ENCODE measurements at places on chromosomes 2 and 18.
A peak's percentile ranks its signal among the peaks of the same experiment; 100 is the strongest.

- peak; percentile 42 for DNase-seq
Measured at GRCh38 chr2:233912691-233913423, 4.3 kb upstream of the TRPM8 start.

- peak; percentile 65 for DNase-seq
Measured at GRCh38 chr2:160918906-160919503, 241.2 kb upstream of the TANK start.

DNA sequence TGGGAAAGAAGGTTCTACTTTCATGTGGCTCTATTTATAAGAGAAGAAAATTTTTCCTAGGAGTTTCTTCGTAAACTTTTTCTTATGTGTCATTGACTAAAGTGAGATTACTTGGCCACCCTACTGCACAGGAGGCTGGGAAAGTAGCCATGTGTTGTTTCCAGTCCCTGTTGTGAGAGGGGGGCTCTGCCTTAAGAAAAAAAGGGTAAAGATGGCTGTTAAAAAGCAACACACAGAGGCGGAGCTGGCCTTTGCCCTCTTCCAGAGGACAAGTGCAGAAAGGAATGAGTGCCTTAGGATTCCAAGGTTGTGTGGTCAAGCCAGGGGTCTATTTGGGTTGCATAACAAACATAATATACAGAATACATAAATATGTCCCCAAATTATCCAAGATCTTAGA lies 230.0 kb upstream of the CXCR4 start:
- DNase-seq: no peak

DNA sequence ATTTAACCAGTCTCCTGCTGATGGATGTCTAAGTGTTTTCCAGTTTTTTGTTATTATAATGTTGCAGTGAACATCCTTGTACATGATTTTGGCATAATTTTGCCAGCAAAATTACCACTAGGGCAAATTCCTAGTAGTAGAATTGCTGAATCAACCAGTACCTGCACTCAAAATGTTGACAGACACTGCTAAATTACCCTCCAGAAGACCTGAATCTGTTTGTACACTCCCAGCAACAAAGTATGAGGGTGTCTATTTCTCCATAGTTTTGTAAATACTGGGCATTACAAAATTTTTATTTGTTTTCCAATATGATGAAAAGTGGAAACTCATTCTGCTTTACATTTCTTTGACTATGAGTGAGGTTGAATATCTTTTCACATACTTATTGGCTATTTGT lies 11.2 kb upstream of the MAT2A start:
- no peak for DNase-seq

- DNase-seq: no peak
Measured at GRCh38 chr2:26584656-26585055, 56.5 kb downstream of the CIB4 start.

- DNase-seq: no peak
Measured at GRCh38 chr18:7616661-7617060, 49.5 kb downstream of the PTPRM start.

- DNase-seq: no peak
Measured at GRCh38 chr2:98507891-98508708, 63.4 kb downstream of the INPP4A start.

- DNase-seq: no peak
Measured at GRCh38 chr2:21822505-21822904, 698.7 kb downstream of the TDRD15 start.

GRCh38 chr2:190119257-190119656 lies 56.7 kb upstream of the MSTN start:
- DNase-seq: peak; percentile 6

- DNase-seq: no peak
Measured at GRCh38 chr2:48607307-48608014, 10.2 kb upstream of the GTF2A1L start.

DNA sequence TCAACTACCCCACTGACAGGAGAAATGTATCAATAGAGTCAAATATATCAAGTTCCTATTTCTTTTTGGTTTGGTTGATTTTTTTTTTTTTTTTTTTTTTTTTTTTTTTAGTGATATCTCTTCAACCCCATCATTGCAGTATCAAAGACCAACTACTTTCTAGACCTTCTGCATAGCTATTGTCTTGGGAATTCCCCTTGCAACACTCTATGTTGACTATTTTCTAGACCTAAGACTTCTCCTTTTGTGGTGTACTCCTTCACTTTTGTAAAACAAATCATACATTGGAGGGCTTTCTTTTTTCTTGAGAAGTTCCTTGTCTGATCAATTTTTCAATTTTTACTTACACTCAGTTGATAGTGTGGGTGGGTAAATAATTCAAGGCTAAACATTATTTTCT lies 46.5 kb upstream of the NR4A2 start:
- DNase-seq: no peak

- no peak for DNase-seq
Measured at GRCh38 chr2:216425008-216425787, 12.9 kb downstream of the SMARCAL1 start.

DNA sequence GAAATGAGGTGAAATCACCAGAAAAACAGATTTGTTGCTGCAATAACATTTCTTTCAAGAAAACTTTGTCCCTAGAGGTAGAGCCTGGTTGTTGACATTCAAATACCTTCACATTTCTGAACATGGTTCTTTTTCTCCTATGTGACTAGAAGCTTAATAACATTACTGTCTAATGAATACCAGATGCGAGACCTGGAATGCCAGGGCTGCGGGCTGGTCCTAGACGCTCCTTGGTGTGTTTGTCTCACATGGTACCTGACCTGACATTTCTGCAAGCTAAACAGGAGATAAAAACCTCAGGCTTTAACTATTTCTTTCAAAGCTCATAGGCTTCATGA lies 38.5 kb downstream of the ACKR3 start:
- no peak for DNase-seq

GRCh38 chr18:36821681-36822080 lies 7.1 kb downstream of the TPGS2 start:
- DNase-seq: no peak

DNA sequence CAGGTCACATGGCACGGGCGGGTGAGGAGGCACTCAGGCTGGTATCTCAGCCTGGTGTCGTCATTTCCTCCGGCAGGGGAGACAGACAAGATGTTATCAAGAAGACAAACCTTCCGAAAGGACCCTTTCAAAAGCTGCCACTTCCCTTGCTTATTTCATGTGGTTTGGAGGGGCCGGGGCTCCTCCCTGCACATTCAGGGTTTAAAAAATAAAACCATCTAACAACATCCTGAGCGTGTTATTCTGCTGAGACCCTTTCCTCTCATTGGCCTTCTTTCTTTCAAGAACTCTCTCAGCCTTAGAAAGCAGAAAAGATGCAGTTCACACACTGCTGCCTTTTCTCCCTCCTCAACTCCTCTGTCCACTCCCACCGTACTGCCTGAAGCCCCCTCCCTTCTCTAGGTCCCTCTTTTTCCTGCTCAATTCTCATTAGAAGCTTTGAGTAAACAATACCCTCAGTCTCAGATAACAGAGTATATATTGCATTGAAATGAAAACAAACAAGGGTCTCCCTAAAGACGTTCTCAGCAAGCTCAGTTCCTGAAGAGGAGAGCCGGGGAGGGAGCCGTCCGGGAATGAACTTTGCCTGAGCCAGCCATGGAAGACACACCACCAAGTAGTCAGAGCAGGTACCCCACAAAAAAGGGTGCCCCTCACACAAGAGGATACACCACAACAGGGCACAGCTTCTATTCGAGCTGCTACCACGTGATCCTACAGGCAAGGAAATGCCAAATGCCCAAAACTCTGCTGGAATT lies 9.7 kb downstream of the SMAD7 start:
- no peak for DNase-seq

DNA sequence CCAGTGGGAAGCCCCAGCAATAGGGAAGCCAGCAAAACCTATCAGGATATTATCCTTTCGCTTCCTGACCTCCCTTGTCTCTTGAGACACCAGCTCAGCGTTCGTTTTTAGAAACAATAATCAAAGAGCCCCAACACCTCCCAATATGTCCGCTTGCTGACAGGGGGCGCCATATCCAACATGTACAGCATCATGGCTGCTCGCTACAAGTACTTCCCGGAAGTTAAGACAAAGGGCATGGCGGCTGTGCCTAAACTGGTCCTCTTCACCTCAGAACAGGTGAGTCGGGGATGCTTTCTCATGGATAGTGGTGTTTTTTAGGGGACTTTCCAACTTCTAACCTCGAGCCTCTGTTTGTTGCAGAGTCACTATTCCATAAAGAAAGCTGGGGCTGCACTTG lies 28.7 kb downstream of the GAD1 start:
- DNase-seq: no peak

DNA sequence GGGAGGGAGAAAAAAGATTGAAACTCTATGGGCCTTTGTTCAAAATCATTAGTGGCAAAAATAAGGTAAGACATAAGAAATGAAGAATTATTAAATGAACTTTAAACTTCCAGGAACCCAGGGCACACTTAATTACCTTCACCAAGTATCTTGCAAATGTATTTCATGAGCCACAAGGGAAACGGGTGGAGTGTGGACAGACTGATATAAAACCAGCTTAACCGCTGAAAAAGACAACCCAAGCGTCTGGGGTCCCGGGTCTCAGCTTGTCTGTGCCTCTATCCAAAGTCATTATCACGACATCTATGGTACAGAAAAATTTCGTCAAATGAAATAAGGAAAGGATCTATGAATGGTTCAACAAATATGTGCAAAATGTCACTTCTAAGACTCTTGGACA lies 13.9 kb upstream of the MBOAT2 start:
- DNase-seq: no peak

Measured in iris pigment epithelial cell (primary cell).